ENCODE measurements at places on chromosomes 6 and 20.

- no peak for DNase-seq
Measured at GRCh38 chr6:44671333-44671732, 283.8 kb downstream of the CDC5L start.

DNA sequence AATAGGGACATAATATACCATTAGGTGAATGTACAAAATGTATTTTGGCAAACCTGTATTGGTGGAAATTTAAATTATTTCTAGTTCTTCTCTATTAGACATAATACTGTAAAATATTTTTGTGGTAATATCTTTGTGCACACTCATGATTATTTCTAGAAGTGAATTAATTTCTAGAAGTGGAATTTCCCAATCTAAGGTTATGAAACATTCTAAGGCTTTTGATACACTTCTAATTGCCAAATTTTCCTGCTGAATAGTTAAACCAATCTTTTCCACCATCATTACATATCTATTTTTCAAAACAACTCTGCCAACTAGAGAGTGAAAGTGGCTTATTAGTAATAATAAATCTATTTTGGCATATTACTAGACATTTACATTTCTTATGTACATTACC lies 1.8 kb upstream of the CCND3 start:
- no peak for DNase-seq

- DNase-seq = no peak
Measured at GRCh38 chr20:840858-841567, 7.5 kb downstream of the FAM110A start.

DNA sequence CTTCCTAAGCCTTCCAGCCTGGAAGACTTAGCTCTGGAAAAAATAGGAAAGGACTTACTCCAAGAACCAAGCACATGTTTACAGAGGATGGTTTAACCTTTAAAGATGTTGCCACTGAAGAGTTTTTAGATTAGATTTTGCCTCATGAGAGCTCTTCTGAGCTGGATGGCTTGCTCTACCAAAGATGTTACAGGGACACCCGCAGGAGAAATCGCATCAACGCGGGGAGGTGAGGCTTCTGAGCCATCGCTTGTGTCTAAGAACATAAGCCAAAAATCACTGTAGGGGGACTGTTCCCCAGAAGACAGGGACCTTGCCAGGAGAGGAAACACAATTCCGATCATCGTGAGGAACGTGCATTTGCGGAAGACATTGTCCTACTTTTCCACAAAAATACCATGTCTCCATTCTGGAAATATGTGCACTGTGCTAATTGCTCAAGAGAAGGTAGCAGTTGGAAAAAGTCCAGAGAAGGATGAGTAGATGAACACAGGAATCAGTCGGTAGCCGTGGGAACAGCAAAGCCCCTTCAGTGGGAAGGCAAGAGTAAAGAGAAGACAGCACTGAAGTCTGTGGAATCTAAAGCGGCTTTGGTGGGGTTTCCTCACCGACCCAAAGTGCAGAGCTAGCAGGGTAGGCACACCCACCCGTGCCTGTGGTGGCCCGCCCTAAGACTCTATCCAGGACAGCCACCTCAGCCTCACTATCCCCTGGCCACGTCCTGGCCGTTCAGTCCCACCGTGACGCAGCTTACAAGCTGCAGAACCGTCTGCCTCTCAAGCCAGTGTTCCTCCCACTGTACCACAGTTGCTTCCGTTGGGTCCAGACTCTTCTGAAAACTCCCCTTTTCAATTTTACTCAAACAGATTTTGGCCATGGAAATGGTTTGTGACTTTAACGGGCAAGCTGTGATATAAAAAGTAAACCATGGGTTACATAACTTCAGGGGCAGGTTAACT lies 334.8 kb downstream of the NRN1 start:
- DNase-seq = no peak

DNA sequence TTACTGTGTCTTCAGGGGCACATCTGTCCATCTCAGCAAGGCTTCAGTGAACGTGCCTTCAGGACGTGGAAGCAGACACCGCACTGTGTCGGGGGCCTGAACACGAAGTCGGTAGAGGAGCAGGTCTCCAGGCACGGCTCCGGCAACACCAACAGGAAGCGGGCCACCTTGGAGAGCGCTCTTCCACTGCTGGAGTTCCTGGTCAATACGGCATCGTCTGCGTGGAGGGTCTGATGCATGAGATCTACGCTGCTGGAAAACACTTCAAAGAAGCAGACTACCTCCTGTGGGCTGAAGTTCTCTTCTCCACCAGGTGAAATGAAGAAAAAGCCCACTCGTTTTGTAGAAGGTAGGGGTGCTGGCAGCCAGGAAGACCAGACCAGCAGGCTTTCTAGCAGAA lies 69.3 kb upstream of the SLCO4A1 start:
- no peak for DNase-seq

- DNase-seq = no peak
Measured at GRCh38 chr6:108275976-108276375, 15.1 kb upstream of the SNX3 start.

DNA sequence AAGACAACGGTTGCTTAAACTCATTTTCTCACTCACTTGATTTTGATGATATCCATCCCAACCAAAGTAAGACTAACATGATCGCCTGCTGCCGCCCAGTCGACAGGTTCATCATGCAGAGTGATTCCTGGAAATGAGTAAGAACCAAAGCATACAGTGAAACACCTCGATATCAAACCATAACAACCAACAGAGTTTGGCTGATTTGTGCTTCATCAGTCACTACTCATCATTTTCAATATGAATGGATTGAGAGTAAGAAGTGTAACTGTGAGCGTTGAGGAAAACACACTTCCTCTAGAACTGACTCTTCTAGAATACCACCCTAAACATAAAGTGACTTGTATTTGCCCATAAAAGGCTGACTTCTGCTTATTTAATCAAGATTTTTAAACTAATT lies 29.2 kb upstream of the ALDH8A1 start:
- DNase-seq = no peak

DNA sequence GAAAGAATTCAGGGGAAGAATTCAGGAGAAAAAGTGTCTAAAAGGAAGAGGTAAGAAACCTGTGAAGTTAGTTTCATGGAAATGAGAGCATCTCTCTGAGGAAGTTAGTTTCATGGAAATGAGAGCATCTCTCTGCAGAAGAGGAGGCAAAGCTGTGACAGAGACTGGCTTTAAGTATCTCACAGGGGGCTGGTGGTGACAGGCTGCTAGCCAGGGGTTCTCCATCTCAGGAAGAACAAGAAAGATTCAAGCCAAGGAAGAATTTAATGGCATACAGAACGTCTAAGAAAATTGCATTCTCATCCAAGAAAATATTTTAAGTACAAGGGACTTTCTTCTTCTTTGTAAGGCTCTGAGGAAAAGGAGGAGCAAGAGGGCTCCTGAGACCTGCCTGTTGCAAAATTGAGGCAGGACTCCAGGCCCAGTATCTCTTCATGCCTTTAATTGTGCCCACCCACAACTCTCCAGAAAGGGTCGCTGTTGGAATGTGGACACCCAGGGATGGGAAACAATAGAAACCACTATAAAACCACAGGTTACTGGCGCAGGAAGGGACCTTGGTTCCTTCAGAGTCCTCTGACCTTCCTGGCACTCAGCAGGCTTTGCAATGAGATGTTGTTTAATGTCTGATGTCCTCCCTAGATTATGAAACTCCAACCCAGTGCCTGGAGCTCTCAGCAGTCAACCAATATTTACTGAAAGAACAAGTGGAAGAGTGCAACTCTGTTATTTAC lies 136.8 kb downstream of the FNDC1 start:
- DNase-seq = no peak

DNA sequence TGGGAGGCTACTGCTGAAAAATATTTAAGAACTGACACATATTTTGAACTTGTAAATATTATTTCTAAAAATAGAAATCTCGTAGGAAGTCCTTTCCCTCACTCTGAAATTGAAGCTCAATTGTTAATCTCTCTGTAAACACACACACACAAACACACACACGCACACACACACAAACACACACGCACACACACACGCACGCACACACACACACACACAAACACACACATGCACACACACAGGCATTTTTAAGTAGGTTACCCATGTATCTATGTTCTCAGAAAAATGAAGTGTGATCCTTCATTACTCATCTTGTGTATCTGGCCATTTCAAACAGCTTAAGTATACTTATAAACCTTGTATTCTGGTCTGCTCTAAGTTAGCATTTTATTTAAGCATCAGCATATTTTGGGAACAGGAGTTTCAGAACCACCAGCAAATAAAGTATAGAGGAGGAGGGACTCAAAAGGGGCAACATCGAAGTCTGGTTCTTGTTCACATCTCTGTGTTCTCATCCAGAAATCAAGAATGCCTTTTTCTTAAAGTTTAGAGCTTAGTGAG lies 11.6 kb downstream of the CCN6 start:
- no peak for DNase-seq

GRCh38 chr20:1805161-1805581 lies 90.0 kb upstream of the SIRPA start:
- no peak for DNase-seq

DNA sequence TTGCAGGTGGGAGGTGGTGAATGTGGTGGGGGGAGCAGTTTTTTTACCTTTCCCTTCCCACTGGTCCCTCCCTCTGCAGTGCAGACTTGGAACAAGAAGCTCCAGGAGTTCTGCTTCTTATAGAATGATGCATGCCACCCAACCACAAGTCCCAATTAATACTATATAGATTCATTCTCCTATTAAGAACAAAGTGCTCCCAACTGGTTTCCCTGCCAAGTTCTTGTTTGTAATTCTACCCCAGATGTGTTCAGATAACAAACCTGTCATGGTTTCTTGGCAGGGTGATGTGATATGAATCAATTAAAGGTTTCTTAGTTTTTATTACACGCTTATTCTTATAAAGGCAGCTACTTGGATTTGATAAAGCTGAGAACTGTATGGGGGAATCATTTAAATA lies 23.9 kb downstream of the HDDC2 start:
- no peak for DNase-seq

DNA sequence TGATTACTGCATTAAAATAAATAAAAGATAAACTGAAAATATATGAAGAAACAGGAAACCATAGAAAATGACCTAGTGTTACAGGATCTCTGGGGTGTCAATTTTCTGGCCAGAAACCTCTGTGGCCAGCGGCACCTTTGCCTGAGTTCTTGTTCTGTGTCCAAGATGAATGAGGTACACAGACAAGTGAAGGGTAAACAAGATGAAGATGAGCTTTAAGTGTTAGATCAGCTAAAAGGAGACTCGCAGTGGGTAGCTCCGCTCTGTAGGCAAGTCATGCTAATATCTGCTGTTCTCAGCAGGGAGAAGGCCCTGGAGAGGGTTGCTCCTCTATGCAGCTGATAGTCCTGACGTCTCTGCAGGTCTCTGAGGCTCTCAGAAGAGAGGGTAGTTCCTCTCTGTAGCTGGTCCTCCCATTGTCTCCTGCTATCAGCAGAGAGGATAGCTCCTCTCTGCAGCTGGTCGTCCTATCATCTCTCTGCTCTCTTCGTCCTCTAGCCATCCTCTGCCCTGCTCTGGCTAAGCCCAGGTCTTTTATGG lies 35.9 kb upstream of the TBC1D22B start:
- DNase-seq = no peak

DNA sequence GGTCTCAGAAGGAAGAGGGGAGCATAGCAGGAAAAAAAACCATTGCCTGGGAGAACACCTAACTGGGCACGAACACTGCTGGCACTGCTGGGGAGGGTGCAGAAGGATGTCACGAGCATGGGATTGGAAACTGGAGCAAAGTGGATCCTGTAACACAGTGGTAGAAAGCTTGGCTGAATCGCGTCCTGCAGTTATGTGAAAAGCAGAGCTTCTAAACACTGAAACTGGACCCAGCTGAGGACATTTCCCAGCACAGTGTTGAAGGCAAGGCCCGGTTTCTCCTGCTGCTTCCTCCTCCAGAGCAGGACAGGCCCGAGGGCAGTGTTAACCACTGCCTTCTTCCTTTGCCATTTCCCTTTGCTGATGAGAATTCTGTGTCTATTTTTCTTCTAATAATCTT lies 6.7 kb downstream of the APMAP start:
- DNase-seq = no peak

GRCh38 chr6:87088076-87088475 lies 6.8 kb downstream of the CGA start:
- no peak for DNase-seq

- DNase-seq = no peak
Measured at GRCh38 chr6:155272353-155273232, 8.8 kb downstream of the CLDN20 start.

DNA sequence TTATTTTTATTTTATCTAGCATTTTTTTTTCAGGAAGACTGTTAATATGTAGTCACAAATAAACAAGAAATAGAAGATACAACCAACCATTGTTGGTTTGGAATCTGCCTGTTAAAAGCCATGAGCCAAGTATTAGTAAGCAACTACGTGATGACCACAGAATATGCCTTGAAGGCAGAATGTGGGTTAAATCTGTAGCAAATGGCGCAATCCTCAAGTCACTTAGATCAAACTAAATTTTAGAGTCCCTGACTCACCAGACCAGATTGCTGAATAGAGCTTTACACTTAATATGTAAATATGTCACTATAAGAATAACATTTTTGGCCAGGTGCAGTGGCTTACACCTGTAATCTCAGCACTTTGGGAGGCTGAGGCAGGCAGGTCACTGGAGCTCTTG lies 800.1 kb upstream of the CITED2 start:
- no peak for DNase-seq

DNA sequence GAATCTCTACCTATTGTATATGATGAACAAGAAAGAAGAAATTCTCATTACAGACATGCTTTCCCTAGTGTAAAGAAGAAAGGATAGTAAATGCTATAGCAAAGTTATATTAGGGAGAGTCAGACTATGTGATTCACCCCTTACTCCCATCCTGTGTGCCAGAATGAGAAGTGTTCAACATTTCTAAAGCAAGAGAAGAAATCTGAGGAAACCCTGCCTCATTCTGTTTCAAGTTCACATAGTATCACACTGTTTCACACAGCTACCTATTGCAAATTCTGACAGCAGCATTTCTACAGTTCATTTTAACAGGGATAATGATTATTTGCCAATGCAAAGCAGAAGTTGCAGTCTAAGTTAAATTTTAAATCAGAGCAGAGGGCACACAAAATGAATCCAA lies 267.2 kb upstream of the TCF21 start:
- DNase-seq = no peak

DNA sequence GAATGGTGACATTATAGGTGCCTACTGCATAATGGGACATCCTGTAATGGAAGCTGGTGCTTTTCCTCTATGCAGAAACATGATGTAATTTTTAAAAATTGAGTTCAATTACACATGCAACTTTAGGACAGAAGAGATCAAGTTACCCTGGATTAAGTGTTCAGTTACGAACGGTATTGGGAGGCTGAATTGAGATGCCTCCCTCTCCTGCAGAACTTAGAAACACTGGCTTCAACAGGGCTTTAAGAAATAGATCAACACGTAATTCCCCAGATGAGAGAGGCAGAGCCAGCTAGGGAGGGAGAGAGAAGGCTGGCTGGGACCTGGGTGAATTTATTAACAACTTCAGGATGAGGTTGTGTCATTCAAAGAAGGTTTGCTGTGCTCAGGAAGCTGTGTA lies 232.8 kb downstream of the CDH26 start:
- DNase-seq = no peak
